ENCODE measurements at places on chromosomes 6 and 20. TPM values are rescaled to one million over a fixed set of nuclear protein-coding genes. Genes with fewer than 3 reads are reported as not detected.

NFATC2 gene
- not detected for total RNA-seq

SLC35D3 gene
- total RNA-seq = 0.08 TPM

TNXB gene
- 34.1 TPM for total RNA-seq

STMND1 gene
- not detected for total RNA-seq

C20orf96 gene
- total RNA-seq = 12.9 TPM

CST2 gene
- total RNA-seq = not detected

DDO gene
- 0.65 TPM for total RNA-seq

HSP90AB1 gene
- 797 TPM for total RNA-seq

ARG1 gene
- not detected for total RNA-seq

STAU1 gene
- 83.4 TPM for total RNA-seq

KCNK15 gene
- total RNA-seq = not detected

PGC gene
- not detected for total RNA-seq

OTOR gene
- total RNA-seq = not detected

ADAM33 gene
- 1.7 TPM for total RNA-seq

ADTRP gene
- total RNA-seq = 0.26 TPM

BEND3 gene
- 1.4 TPM for total RNA-seq

B3GAT2 gene
- total RNA-seq = under 0.01 TPM

FITM2 gene
- 3.6 TPM for total RNA-seq

RIMS1 gene
- total RNA-seq = 0.91 TPM

NFKBIE gene
- total RNA-seq = 25.2 TPM

SNRNP48 gene
- 10.9 TPM for total RNA-seq

MUCL3 gene
- total RNA-seq = not detected

TASP1 gene
- 3.7 TPM for total RNA-seq

LAMA2 gene
- total RNA-seq = 54.9 TPM

FAM83B gene
- total RNA-seq = 0.91 TPM

RAD21L1 gene
- total RNA-seq = 0.52 TPM

BPIFB2 gene
- total RNA-seq = not detected

ULBP2 gene
- 0.24 TPM for total RNA-seq

HNF4A gene
- not detected for total RNA-seq

B4GALT5 gene
- 20.3 TPM for total RNA-seq

TBXT gene
- not detected for total RNA-seq

BPIFB4 gene
- total RNA-seq = not detected

All from epithelial cell of alveolus of lung (primary cell).